HFF-Myc (cell line): ENCODE measurements at places on chromosomes 12 and 14.

DNA sequence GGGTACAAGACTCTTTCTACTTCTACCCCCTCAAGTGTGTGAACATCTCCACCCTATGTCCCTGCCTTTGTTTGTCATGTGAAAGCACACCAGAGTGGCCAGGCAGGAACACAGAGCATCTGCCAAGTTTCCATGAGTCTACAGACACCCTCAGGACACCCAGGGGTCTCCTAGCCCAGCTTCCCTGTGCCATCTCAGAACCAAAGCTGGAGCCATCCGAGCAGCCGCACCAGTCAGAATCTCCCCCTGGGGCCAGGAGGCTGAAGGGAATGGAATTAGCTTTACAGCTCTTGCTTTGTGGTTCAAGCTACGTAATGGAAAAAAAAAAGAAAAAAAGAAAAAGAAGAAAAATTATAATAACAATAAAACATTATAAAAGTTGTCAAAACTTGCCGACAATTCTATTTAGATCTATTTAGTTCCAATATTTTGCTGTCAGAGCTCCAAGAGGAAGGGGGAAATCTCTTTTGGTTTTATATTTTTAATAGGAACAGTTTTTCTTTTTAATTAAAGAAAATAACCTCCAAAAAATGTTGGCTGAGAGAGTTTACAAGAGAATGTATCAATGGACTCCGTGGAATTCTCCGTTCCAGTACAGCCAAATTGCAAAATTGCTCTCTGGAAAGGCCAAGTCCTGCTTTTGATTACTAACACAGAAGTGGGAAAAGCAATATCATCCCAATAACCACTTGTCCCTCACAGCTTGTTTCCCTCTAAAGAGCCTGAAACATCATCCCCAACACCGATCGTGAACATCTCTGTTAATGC, 37.1 kb downstream of the TBX5 start:
- no peak for DNase-seq

DNA sequence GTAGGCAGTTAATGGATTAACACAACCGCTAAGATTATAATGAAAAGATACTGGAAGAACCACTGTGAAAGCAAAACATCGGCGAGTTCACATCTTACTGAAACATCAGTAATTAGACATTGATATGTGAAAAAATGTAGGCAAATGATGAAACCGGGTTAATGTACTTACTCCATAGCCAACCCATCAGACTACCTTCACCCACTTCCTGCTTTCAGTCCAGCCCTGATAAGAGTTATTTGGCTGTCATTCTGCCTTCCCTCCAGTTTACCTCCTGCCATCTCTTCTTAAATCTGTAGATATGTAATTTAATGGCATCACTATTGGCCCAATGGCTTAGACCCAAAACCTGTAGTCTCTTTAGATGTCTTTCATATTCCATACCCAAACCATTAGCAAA, 46.0 kb upstream of the LGR5 start:
- no peak for DNase-seq

- DNase-seq: no peak
Measured at GRCh38 chr12:47772094-47772660, 861 bp upstream of the SLC48A1 start.

- no peak for DNase-seq
Measured at GRCh38 chr14:89232265-89233070, 184.6 kb downstream of the FOXN3 start.

DNA sequence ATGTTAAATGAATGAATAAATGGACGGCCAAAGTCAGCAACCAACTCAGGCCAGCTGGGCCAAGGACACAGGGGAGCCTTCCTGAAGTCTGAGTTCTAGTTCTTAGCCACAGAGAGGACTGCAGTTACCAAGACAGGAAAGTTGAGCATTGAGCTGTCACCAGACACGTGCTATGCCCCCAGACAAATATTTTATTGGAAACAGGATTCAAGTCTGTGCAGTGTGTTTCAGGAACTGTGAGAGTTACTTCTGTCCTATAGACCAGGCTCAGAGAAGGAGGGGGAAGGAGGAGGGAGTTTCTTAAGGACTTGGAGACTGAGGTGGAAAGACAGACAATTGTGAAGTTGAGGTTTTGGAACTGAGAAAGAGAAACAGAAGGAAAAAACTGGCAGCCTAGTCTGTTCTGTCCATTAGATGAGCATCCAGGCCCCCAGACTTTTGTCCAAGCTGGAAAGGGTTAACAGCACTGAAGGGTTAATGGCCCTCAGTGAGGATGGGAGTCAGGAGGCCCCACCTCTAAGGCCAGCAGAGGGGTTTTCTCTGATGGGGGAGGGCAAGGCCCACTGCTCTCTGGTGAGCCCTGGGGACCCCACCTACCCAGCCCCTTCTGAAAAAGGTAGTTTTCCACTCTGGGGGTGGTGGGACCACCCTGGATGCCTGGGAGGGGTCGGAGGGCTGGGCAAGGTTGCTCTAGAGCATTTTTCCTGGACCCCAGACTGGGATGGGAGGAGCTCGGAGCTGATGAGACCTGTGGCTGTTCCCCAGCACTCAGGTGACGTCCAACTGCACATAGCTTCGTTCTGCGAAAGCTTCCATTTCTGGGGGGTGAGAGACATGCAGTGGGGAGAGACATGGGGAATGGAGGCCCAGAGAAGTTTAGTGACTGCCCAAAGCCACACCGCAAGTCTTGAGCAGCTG, 6.9 kb upstream of the CMKLR1 start:
- no peak for DNase-seq
